ENCODE measurements at places on chromosomes 7 and 10.

- no peak for DNase-seq
These were observed 416 bp downstream of the BBS9 start for GRCh38 chr7:33129806-33130153.

DNA sequence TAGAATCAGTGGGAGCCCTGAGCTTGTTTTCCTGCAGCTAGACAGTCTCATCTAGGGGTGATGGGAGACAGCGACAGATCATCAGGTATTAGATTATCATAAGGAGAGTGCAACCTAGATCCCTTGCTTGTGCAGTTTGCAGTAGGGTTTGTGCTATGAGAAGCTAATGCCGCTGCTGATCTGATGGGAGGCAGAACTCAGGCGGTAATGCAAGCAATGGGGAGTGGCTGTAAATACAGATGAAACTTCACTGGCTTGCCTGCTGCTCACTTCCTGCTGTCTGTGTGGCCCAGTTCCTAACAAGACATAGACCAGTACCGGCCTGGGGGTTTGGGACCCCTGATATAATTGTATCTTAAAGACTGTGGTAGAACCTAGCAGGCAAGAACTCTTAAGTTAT is 17.6 kb downstream of the NRBF2 start:
- DNase-seq = no peak

- DNase-seq = no peak
These were observed 5.8 kb downstream of the ZNF365 start for GRCh38 chr10:62380016-62380415.

GRCh38 chr10:89022734-89023133 is 32.1 kb downstream of the FAS start:
- DNase-seq = no peak

GRCh38 chr10:109945473-109946177 is 22.3 kb upstream of the XPNPEP1 start:
- DNase-seq = no peak

DNA sequence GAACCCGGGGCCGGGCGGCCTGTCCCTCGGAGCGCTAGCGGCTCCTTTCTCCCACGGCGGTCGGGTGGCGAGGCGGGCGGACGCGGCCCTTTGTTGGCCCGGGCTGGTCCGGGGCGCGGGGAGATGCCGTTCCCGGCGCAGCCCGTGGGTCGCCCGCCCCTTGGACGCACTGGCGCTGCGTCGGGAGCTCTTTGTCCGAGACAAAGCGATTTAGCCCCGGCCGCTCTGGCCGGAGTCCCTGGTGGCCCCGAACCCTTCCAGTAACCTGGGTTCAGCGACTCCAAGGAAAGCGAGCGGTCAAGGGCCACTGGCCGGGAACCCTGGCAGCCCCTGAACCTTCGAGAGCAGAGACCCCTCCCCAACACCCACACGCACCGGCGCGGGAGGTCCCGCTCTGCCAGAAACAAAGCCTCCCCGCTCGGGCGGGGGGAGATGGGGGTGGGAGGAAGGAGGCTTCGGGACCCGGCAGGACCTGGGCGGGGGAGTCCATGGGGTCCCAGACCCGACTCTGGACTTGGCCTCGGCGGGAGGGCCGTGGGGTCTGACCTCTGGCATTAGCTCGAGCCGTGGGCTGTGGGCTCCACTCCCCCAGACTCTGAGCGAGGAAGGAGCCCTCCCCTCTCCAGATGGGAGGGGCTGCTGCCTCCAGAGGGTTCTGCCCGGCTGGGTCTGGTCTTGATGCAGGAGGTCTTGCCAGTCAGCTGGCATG is 836 bp downstream of the DPYSL4 start:
- no peak for DNase-seq

GRCh38 chr7:79455173-79455790 is 1.8 kb upstream of the MAGI2 start:
- peak; percentile 20 for DNase-seq

- DNase-seq = no peak
These were observed 27.4 kb upstream of the ATRNL1 start for GRCh38 chr10:115065801-115066200.

- no peak for DNase-seq
These were observed 92.7 kb upstream of the GPR26 start for GRCh38 chr10:123573236-123574108.

GRCh38 chr7:92343714-92344113 is 97.9 kb downstream of the ANKIB1 start:
- DNase-seq = no peak

GRCh38 chr10:108147346-108147745 is 982.8 kb upstream of the SORCS1 start:
- no peak for DNase-seq

- no peak for DNase-seq
These were observed 20.1 kb downstream of the ASB15 start for GRCh38 chr7:123621707-123622106.

GRCh38 chr7:98488167-98488566 is 87.3 kb upstream of the BAIAP2L1 start:
- DNase-seq = no peak

DNA sequence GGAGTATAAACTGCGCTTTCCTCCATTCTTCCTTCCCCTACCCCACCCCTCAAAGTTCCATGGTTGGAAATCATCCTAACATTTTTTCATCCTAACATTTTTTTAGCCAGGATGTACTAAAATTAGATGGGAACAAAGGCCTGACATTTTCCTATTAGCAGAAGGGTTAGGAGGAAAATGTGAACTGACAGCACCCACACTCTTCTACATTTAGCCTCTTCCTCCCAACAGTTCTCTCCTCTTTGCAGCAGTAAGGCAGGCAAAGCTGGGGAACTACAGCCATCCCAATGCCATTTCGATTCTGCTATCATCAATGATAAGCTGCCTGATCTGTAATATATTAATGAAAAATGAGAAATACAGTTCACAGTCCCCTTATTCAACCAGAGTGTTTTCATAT is 11.4 kb upstream of the FAM53B start:
- no peak for DNase-seq

DNA sequence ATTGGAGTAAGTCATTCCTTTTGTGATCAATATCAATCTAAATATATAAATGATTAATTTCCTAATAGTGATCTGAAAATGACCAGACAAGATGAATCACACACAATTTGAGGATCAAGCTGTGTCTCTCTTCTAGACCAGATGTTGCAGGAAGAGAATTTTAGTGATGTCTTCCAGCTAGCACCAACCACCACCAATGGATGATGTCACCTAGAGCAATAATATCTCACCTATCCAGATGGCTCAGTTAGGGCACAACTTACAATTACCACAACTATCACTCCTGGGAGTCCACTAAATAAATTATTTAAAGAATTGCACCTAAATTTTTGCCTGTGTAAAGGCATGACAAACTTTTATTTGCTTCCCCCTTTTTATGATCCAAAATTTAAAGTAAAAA is 25.2 kb downstream of the RELN start:
- no peak for DNase-seq

DNA sequence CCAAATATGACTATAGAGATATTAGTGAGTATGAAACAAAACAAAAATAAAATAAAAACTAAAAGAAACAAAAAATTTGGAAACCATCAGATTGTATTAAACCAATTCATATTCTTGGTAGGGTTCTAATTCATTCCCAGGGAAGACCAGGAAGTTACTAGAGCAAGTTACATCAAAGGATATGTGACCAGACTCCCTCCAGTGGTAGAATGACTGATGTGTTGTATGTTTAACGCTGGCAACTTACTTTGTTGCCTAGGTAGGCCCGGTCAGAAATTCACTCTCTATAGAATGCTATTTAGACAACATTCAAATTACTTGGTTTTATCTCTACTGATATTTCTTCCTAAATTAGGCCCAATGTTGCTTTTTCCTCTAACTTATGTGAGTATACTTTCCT is 5.2 kb downstream of the PHYHIPL start:
- no peak for DNase-seq

DNA sequence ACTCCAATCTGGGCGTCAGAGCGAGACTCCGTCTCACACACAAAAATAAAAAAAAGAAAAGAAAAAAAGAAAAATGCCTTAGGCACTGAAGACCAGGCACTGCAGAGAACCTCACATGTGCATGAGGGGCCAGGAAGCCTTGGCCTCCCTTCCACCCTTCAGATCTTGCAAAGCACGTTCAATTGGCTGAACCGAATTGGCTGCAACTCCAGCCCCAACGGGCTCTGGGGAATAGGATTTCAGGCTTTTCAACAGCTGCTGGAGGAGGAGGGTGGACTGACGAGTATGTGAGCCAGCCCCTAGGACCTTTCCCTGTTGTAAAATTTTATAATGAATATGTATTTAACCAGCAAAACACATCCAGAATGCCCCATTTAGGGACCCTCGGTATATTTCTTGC is 16.7 kb downstream of the TMEM120A start:
- no peak for DNase-seq

GRCh38 chr7:41890631-41891274 is 187.9 kb upstream of the INHBA start:
- DNase-seq = no peak

- no peak for DNase-seq
These were observed 26.1 kb downstream of the MNX1 start for GRCh38 chr7:156984174-156984891.

DNA sequence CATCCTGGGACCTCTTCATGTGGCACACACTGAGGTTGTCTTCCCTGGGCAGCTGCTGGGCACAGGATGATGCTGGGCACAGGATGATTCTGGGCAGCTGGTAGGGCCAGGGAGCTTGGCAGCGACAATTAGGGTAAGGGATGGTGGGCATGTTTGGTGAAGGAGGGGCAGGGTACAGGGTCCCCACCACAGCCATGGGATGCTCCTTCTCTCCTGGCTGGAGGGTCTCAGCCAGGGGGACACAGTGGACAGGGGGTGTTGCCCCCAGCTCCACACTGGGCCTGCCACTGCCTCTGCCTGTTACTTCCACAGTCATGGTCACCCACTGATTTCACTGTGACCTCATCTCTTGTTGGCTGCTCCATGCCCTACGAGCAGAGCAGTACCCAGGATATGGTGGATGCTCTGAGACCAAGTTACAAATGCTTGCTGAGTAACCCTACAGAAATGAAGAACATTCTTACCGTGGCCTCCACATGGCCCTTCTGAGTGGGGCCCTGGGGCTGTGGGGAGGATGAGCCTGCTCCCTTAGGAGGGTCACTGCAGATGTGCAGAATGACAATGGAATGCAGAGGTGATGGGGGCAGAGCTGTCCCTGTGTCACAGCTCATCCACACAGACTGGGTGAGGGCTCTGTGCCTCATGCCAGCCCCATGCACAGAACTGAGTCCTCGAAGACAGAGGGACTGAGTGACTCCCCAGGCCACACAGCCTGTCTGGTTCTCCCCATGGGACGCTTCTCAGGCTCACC is 28.4 kb upstream of the RET start:
- DNase-seq = peak; percentile 59

GRCh38 chr10:131568866-131569265 is 257.3 kb upstream of the TCERG1L start:
- DNase-seq = no peak

- DNase-seq = no peak
These were observed 99.1 kb downstream of the CCDC71L start for GRCh38 chr7:106561666-106562411.

GRCh38 chr10:133251388-133252222 is 13.9 kb downstream of the VENTX start:
- DNase-seq = no peak

DNA sequence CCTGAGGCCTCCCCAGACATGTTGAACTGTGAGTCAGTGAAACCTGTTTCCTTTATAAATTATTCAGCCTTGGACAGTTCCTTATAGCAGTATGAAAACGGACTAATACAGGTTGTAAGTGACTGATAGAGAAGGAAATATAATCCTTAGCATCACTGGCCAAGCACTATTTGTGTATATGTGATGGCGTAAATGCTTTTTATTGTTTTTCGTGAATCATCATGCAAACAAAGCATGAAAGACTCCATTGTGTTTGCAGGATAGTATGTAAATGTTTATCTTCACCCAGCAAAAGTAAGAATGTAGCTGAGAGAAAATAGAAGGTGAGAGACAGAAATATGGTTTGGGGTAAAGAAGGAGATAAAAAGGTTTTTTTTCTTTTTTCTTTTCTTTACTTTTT is 92.5 kb upstream of the LRGUK start:
- no peak for DNase-seq

- DNase-seq = no peak
These were observed 31.1 kb upstream of the LRRN3 start for GRCh38 chr7:111059833-111060232.

DNA sequence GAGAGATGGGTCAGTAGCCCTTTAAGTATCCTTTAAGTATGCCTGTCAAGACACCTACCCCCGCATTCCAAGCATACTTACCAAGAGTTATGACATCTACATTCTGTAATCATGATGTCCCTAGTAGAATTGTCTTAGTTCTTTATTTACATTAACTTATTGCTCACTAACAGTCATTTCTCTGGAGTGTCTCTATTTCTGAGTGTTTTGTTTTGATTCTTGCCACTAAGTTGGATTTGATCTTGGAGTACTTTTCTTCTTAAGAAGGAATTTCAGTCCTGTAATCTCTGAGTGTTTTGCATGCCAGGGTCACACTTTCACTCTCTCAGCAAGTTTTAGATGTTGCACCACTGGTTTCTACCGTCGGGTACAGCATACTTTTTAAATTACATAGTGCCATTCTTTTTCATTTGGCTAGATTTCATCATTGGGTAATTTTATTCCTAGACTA is 1053.9 kb downstream of the KCNMA1 start:
- no peak for DNase-seq

DNA sequence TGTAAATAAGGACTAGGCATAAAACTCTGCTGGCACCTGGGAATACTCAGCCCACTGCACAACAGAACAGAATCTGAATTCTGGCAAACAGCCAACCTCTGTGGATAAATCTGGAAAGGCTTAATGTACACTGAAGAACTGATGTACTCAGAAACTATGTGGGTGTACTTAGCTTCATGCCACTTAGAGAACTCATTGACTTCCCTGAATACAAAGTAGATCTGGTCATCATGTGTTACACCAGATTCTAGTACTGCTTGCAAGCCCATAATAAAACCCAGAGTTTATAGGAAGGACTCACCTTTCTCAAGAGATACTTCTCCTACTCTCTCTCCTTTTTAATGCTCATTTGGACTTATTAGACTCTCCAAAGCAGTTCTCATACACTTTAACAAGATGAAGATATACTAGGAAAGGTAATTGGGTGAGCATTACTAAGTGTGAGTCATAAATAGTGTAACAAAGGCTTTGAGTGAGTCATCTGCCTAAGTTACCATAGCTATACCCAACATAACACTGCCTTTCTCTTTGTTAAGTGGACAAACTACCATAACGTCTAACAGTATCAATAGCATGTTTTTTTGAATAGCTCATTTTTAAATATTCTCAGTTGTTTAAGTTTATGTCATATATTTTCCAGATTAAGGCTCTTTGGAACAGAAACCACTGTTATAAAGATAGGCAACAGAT is 309.1 kb downstream of the MDFIC start:
- DNase-seq = no peak

DNA sequence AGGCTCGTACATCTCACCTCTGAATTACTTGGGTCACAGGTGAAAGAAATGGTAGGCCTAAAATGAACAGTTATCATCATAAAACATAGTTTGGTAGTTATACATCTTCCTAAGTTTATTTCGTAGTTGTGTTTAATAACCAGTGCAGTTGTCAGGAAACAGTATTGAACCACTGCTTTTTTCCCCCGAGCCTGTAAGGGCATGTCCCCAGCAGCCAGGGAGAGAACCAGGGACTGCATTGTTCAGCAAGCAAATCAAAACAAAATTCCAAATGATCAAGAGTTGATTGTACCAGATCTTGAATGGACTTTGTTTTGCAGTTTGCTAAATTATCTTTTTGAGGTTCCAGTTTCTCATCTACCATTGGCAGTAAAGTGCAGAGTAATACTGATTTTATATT is 2.4 kb downstream of the EIF4H start:
- no peak for DNase-seq

- no peak for DNase-seq
These were observed 23.1 kb upstream of the DDIT4 start for GRCh38 chr10:72250666-72251065.

GRCh38 chr7:85851571-85852193 is 664.8 kb upstream of the SEMA3D start:
- DNase-seq = no peak
